ENCODE measurements at places on chromosomes 2 and 18. TPM values are rescaled to one million over a fixed set of nuclear protein-coding genes. Genes with fewer than 3 reads are reported as not detected.

The COL3A1 gene
- total RNA-seq: 0.92 TPM

GRCh38 chr18:33839452-33840211 is 261.6 kb downstream of the ASXL3 start:
- no peak for DNase-seq

- no peak for DNase-seq
Observed at GRCh38 chr2:239293775-239294430, 106.9 kb downstream of the HDAC4 start.

GRCh38 chr2:981258-981657 is 30.6 kb downstream of the SNTG2 start:
- no peak for DNase-seq

The COLEC12 gene
- 24.3 TPM for total RNA-seq

DNA sequence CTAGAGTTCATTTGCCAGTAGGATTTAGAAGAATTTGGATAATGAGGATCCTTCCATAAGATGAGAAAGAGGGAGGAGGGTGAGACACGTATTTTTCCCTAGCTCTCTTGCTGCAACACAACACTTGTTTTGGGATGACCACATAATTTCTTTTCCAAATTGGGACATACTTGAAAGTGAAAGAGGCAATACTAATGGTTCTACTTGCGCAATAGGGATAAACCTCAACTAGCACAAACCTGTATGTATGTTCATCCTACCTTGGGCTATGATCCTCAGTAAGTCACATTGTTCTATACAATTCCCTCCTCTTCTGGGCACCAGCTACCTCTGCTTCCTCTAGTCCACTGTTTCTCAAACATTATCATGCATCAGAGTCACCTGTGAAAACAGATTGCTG is 1208.8 kb upstream of the LRRTM1 start:
- no peak for DNase-seq

DNA sequence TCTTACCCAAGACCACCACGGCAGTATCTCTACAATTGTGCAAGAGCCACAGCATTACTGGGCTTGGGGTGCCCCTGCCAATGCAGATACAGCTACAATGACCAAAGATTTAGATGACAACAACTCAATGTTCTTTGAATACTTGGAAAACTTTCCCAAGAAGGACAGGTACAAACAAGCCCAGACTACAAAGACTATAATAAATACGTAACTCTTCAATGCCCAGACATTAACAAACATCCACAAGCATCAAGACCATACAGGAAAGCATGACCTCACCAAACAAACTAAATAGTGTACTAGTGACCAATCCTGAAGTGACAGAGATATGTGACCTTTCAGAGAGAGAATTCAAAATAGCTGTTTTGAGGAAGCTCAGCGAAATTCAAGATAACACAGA is 62.8 kb downstream of the ICA1L start:
- DNase-seq: no peak

DNA sequence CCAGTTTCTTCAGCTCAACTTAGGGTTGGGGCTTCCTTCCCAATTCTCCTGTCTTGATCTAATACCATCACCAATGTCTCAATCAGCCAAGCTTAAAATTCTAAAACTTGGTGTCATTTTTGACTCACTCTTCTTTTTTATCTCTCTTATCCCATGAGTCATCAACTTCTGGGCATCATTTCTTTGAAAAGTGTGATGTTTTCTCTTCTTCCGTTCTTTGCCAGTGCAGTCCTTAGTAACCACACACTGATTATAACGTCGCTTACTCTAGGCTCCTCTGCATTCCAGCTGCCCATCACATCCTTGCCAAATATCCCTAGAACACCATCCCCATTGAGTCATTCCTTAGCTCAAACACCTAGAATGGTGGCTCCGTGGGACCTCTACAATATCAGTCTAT is 27.4 kb upstream of the MRO start:
- no peak for DNase-seq

DNA sequence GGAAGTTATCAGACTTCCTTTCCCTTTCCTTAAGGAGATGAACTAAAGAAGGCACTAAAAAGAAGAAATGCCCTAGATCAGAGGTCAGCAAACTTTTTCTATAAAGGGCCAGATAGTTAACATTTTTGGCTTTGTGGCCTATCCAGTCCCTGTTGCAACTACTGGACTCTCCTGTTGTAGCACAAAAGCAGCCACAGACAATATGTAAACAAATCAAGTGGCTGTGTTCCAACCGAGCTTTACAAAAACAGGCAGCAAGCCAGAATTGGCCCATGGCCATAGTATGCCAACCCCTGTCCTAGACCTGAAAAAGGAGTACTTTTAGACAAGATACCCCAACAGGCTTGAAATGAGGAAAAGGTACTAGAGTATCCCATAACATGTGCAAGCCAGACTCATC is 10.9 kb downstream of the NHEJ1 start:
- DNase-seq: no peak

DNA sequence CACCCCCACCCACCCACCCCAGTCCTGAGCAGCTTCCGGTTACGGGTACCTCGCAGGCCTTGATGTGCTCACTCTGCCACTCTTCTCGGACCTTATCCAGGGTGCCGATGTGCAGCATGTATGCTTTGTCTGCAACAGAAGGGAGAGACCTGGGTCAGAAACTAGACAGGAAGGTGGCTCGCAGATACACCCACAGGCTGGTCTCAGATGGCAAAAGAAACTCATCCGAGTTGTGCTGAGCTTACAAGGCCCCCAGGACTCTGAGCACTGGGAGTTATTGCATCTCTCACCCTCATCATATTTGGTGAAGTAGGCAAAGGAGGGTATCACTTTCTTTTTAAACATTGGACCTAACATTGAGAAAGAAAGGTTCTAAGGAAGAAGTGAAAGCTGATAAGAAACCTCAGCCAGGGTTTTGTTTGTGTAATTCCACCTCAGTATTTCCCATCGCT is 30.6 kb upstream of the EPG5 start:
- no peak for DNase-seq
